Thyroid gland (tissue), 4 donors: ENCODE measurements at places on chromosomes 3 and 15.

DNA sequence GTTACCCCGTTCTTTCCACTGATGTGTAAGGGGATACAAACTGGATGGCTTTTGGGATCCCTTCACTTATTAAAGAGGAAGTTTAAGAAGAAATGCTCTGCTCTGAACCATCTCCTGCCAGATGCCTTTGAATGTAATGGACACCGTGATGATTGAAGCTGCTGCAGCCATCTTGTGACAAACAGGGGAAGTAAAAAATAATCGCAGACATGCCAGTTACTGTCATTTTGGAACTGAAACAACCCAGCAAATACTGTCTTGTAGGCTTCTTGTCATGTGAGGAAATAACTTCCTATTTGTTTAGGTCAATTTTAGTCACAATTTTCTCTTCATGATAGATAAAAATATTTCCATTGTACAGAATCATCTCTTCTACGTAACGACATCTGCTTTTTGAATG lies 224.0 kb downstream of the CHL1 start:
- DNase-seq, result no peak

DNA sequence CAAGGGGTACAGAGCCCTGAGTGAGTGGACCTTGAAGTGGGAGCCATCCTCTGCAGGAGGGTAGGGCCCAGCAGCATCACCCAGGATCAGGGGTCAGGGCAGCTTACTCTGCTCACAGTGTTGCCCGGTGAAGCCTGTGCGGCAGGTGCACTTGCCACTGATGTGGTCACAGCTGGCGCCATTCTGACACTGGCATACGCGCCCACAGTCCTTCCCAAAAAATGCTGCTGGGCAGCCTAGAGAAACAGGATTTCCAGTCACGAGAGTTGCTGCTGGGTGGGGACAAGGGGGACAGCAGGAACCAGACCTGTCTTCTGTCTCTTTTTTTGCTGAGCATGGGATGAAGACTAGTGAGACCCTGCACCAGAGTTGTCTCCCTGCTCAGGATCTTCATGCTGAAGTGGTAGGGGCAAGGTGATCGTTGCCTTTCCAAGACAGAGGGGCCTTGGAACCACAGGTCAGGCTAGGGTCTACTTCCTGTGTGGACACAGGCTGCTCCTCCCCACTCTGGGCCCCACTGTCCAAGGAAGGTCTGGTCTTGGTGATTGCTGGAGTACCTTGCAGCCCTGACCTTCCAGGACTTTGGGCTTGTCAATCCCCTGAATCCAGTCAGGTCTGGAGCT lies 46.9 kb downstream of the RAB11A start:
- no peak for DNase-seq

DNA sequence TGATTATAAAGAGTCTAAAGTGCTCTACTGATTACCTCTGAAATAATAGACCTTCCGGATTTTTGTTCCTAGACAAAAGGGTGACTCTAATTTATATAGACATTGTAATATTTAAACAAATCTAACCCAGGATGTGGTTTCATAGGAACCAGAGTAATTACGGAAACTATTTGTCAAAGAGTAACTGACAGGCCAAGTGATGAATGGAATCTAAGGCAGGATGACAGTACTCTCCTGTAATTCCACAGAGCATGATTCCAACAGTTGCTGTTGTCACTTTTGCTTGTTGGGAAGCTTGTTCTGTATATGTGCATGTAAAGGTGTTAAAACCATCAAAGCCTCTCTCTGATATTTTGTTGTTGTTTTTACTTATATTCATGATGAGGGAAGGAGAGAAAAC lies 1141.0 kb downstream of the IGSF11 start:
- no peak for DNase-seq

DNA sequence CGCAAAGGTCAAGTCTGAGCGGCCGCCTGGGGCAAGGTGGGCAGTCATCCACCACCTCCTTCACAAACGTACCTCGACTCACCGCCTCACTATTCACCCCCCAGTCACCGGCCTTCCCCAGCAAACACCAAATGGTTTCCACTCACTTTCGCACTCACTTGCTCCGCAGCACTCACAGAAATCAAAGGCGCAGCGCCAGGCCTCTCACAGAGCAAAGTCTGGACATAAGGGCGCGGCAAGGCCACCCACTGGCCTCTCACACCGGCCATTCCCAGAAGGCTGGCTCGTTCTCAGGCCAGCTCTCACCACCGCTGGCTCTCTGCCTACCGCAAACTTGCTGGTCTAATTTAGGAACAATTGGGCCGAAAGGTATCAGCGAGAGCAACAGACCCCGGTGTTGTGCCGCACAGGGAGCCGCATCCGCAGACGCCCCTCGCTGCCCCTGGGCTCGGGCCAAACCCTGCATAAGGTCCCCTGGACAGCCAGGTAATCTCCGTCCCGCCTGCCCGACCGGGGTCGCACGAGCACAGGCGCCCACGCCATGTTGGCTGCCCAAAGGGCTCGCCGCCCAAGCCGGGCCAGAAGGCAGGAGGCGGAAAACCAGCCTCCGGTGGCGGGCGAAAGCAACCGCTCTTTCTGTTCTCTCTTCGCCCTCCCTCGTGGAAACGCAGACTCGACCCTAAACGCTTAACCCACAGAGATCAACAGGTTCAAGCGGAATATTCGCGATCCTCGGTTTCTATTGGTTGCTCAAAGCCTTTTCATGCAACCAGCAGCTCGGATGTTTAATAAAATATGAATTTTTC lies 2.9 kb downstream of the SHOX2 start:
- DNase-seq, result peak; percentile 45

- DNase-seq, result no peak
These were observed 4.5 kb downstream of the SLC49A4 start for GRCh38 chr3:122799322-122799721.

- DNase-seq, result no peak
These were observed 241.1 kb downstream of the RYR3 start for GRCh38 chr15:33551860-33552259.
